ENCODE measurements at places on chromosomes 12 and 14. TPM values are rescaled to one million over a fixed set of nuclear protein-coding genes. Genes with fewer than 3 reads are reported as not detected.

DNA sequence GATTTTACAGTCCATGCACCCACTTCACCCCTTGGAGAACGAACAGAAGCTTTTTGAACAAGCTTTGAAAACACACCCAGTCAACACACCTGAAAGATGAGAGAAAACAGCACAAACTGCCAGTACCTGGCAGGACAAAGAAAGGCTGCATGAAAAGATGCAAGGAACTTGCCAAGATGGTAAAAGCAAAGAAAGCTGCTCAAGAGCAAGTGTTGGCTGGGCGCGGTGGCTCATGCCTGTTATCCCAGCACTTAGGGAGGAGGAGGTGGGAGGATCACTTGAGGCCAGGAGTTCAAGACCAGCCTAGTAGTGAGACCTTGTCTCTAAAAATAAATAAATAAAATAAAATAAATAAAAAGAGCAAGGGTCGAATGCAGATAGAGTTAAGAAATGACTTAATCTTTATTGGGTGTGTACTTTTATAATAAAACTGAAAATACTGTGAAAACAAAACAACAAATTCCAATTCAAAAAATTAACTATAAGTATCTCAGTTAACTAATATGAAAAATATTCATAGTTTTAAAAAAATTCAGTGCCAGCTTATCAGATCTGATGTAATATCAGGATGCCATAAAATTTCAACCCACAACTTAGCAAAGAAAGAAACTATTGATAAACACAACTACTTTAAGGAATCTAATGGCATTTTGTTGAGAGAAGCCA lies 59.2 kb downstream of the HECTD4 start:
- no peak for DNase-seq

DNA sequence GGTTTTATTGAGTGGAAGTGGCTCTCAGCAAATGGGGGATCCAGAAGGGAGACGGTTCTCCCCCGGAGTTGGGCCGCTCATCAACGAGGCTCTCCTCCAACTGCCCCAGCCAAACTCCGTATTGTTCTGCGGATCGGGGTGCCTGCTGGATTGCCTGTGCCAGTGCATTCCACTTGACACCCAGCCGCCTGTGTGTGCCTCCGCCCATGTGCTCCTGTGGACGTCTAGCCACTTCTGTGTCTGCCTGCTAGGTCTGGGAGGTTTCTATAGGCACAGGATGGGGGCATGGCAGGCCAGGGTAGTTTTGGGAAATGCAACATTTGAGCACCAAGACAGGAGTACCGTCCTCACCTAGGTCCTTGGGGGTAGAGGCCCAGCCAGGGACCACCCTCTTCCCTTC lies 225.7 kb upstream of the AMIGO2 start:
- no peak for DNase-seq

GRCh38 chr12:121423253-121423652 lies 23.3 kb downstream of the RNF34 start:
- DNase-seq = no peak

DNA sequence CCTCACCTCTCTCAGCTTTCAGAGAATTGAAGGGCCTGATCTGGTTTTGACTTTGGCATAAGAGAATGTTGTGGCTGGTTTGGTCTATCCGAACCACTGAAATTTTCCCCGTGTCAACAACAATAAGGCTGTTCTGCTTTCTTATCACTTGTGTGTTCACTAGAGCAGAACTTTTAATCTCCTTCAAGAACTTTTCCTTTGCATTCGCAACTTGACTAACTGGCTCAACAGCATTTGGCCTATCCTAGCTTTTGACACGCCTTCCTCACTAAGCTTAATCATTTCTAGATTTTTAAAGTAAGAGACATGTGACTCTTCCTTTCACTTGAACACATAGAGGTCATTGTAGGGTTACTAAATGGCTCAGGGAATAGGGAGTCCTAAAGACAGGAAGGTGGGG lies 25.9 kb upstream of the EDDM3A start:
- no peak for DNase-seq

FGF6 gene
- total RNA-seq = not detected

- no peak for DNase-seq
Measured at GRCh38 chr14:33480071-33480886, 470.6 kb downstream of the EGLN3 start.

- no peak for DNase-seq
Measured at GRCh38 chr12:106249411-106250135, 1.8 kb upstream of the CKAP4 start.

DNA sequence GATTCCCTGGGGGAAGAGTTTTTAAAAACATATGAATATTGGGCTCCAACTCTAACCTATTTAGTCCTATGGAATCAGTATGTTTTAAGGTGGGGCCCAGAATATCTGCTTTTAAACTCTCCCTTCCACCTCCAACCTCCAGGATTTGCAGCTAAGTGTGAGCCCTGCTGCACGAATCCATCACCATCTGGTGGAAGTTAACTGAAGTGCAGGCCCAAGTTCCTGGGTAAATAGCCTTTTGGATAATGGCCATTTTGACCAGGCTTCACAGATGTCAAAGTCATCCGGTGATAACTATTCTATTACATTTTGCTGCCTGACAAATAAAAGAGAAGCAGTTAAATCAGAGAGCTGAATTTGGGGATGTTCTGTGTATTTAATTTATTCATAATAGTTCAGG lies 58.1 kb upstream of the RMST start:
- DNase-seq = peak; percentile 11

GRCh38 chr12:31362759-31363415 lies 36.9 kb upstream of the SINHCAF start:
- DNase-seq = peak; percentile 17

GRCh38 chr12:57237932-57238853 lies 8.7 kb downstream of the SHMT2 start:
- DNase-seq = peak; percentile 27

RIMBP2 gene
- not detected for total RNA-seq

Data from natural killer cell (primary cell).